ENCODE measurements at places on chromosomes 5 and 9. TPM values are rescaled to one million over a fixed set of nuclear protein-coding genes. Genes with fewer than 3 reads are reported as not detected.

DNA sequence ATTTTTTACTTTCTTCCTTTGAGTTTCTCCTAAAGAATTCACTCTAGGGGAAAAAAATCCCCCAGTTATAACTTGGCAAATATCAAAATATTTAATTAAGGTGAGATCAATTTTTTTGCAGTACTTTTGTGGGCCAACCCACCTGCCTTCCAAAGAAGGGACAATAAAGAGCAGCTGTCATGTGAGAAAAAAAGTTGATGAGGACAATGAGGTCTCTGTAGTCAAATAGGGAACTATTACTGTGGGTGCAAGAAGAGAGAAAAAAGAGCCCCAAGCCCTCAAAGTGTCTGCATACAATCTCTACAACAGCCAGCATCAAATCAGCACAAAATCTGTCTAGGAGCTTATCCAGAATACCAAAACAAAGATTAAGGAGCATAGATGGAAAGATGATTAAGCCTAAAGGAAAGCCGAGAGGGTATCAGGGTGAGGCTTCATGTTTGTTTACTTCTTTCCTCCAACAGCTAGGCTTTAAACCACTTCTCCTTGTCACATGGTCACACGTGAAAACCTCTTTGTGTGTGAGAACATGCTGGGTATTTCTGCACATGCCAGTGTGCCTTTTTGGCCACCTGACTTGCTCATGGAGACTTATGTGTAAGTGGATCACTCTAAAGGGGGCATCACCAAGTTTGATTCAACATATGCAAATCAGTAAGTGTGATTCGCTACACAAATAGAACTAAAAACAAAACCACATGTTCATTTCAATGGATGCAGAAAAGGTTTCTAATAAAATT lies 19.2 kb upstream of the FYB1 start:
- H3K36me3 ChIP-seq, result no peaks in the 10 kb centered on the region
- no peak overlapping the region for H3K4me3 ChIP-seq
- DNase-seq, result no peak
- H3K27ac ChIP-seq, result no peak overlapping the region
- H3K4me1 ChIP-seq, result no peaks in the 10 kb centered on the region

GRCh38 chr9:127869310-127870152 lies 7.9 kb downstream of the AK1 start:
- H3K4me3 ChIP-seq, result no peak overlapping the region
- H3K27ac ChIP-seq, result no peak overlapping the region
- peak; percentile 99 for DNase-seq

GRCh38 chr9:88952086-88952615 lies 39.1 kb upstream of the S1PR3 start:
- no peak overlapping the region for H3K4me3 ChIP-seq
- peaks cover 14% of the 10 kb centered on the region for H3K27me3 ChIP-seq
- no peak overlapping the region for H3K27ac ChIP-seq
- no peaks in the 10 kb centered on the region for H3K36me3 ChIP-seq
- peaks cover 36% of the 10 kb centered on the region for H3K4me1 ChIP-seq
- DNase-seq, result no peak

GRCh38 chr9:75889977-75890471 lies 449 bp upstream of the PCSK5 start:
- H3K27me3 ChIP-seq, result peaks cover 29% of the 10 kb centered on the region
- DNase-seq, result peak; percentile 85
- H3K36me3 ChIP-seq, result no peaks in the 10 kb centered on the region
- peak overlapping the region; percentile 77 for H3K4me3 ChIP-seq
- H3K27ac ChIP-seq, result peak overlapping the region; percentile 65

GRCh38 chr5:150137168-150137957 lies 18.3 kb downstream of the PDGFRB start:
- no peaks in the 10 kb centered on the region for H3K27me3 ChIP-seq
- H3K36me3 ChIP-seq, result peaks cover 51% of the 10 kb centered on the region
- DNase-seq, result peak; percentile 88
- peaks cover 74% of the 10 kb centered on the region for H3K4me1 ChIP-seq

DNA sequence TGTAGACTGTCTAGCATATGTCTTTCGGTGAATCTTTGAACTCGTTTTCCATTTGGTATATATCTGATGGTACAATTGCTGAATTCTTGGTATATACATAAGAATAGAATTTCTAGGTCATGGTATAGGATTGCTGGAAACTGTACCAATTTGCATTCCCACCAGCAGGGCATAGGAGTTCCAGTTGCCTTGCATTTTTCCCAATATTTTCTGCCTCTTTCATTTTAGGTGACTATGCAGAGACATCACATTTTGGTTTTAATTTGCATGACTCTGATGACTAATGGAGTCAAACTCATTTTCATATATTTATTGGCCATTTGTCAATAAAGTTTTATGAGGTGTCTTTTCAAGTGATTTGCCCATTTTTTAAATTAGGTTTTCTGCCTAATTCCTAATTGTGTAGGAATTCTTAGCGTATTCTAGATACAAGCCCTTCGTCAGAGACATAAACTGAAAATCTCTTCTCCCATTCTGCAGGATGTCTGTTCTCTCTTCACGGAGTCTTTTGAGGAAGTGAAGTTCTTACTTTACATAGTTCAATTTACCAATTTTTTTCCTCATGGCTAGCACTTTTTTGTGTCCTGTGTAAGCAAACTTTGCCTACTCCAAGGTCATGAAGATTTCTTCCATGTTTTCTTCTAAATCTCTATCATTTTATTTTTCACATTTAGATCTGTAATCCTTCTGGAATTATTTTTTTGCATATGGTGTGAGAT lies 28.9 kb upstream of the PDCD1LG2 start:
- H3K4me3 ChIP-seq, result no peak overlapping the region
- DNase-seq, result no peak
- H3K27me3 ChIP-seq, result no peaks in the 10 kb centered on the region
- H3K27ac ChIP-seq, result no peak overlapping the region

- H3K27ac ChIP-seq, result no peak overlapping the region
- peaks cover 19% of the 10 kb centered on the region for H3K27me3 ChIP-seq
- H3K4me3 ChIP-seq, result no peak overlapping the region
- no peaks in the 10 kb centered on the region for H3K36me3 ChIP-seq
- H3K4me1 ChIP-seq, result no peaks in the 10 kb centered on the region
Measured at GRCh38 chr5:158308429-158309025, 449.6 kb upstream of the CLINT1 start.

DNA sequence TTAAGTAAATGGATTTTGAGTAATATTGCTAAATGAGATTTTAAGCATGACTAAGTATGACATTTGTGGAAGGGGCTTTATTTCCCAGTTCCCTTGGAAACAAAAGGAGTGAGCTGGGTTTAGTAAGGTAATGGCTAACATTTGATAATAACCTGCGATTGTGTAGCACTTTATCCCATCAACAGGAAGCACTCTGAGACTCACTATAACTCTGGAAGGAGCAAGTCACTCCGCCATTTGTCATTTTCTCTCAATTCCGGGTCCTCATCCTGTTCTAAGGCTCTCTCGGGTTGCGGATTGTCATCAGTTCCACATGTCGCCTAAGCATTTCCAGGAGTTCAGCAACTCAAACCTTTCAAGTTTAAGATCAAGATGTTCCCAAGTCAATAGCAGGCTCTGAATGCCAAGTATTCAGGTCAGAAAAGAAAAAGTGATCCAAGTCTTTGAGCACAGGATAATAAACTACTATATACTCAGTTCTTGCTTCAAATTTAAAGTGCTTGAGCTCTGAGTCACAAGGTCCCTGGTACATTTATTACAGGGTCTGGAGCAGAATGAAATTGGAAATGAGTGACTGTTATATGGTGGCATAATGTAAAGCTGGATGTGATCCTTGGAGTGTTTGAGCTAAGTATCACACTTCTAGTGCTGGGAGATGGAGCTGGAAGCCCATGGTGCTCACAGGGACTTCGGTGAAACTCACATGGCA lies 39.3 kb downstream of the CAPSL start:
- H3K36me3 ChIP-seq, result no peaks in the 10 kb centered on the region
- no peak for DNase-seq
- peaks cover 3% of the 10 kb centered on the region for H3K4me1 ChIP-seq
- no peak overlapping the region for H3K4me3 ChIP-seq

DNA sequence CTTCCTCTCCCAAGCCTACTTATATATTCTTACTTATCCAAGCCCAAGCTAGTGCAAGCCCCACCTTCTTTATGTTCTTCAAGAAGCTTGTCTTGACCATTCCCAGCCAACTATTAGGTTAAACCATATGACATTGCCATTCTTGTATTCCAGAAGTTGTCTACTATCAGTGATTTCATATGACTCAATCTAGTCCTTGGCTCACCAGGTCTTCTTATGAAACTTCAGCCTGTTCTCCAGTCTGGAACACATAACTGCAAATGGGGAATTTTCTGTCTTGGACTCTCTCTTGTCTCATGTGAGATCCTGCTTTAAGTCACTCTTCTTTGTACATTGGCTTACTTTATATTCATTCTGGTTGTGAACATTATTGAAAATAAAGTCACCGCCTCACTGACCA lies 130.7 kb downstream of the TTLL11 start:
- no peaks in the 10 kb centered on the region for H3K27me3 ChIP-seq
- H3K4me3 ChIP-seq, result no peak overlapping the region
- no peak for DNase-seq
- no peaks in the 10 kb centered on the region for H3K36me3 ChIP-seq

GRCh38 chr5:11719888-11720481 lies 184.3 kb downstream of the CTNND2 start:
- no peak overlapping the region for H3K4me3 ChIP-seq
- H3K27me3 ChIP-seq, result no peaks in the 10 kb centered on the region
- H3K27ac ChIP-seq, result no peak overlapping the region
- no peaks in the 10 kb centered on the region for H3K4me1 ChIP-seq
- DNase-seq, result no peak

- peak overlapping the region; percentile 96 for H3K27ac ChIP-seq
- DNase-seq, result peak; percentile 43
- H3K27me3 ChIP-seq, result no peaks in the 10 kb centered on the region
- peak overlapping the region; percentile 33 for H3K4me3 ChIP-seq
Measured at GRCh38 chr5:92552206-92553160, 1028.5 kb downstream of the NR2F1-AS1 start.

DNA sequence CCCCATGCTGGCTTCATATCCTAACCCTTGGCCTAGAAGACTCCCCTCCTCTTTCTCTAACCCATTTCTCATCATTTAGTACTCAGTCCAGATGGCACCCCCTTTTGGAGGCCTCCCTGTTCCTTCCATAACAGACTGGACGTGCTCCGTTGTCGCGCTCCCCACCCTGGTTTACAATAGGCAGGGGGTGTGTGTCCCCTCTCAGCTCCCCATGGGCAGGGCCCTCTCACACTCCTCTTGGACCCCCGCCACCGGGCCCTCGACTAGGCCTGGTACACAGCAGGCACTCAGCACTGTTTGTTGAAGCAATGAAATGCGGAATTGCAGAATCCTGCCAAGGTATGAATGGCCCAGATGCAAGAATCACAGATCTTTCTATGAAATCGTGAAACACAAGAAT lies 227.4 kb downstream of the FSTL4 start:
- H3K4me1 ChIP-seq, result no peaks in the 10 kb centered on the region
- H3K27ac ChIP-seq, result no peak overlapping the region
- H3K27me3 ChIP-seq, result no peaks in the 10 kb centered on the region
- DNase-seq, result no peak
- H3K36me3 ChIP-seq, result no peaks in the 10 kb centered on the region
- no peak overlapping the region for H3K4me3 ChIP-seq

GRCh38 chr5:28254846-28255245 lies 1216.5 kb upstream of the CDH9 start:
- H3K27ac ChIP-seq, result no peak overlapping the region
- H3K36me3 ChIP-seq, result no peaks in the 10 kb centered on the region
- no peak overlapping the region for H3K4me3 ChIP-seq
- peak; percentile 37 for DNase-seq
- H3K27me3 ChIP-seq, result no peaks in the 10 kb centered on the region
- no peaks in the 10 kb centered on the region for H3K4me1 ChIP-seq

DNA sequence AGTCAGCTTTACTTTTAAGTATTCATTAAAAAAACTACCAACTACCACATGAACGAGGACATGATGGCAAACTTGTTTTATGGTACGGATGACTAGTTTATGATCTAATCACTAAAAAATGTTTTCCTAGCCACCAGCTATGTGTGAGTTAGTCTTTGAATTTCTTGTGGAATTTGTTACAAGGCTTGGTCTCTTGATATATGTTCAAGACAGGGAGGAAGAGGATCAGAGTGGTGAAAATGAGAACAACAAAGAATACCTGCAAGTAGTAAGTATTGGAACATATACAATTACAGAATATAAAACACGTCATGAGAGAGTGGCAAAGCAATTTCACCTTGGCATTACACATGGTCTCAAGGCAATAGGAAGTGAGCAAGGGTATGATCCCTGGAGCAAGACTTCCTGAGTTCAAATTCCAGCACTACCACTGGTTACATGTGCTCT lies 548.6 kb upstream of the TLE4 start:
- no peaks in the 10 kb centered on the region for H3K36me3 ChIP-seq
- DNase-seq, result peak; percentile 91
- H3K27me3 ChIP-seq, result no peaks in the 10 kb centered on the region
- H3K4me3 ChIP-seq, result no peak overlapping the region

GRCh38 chr5:69029292-69029691 lies 64.5 kb upstream of the SLC30A5 start:
- peaks cover 26% of the 10 kb centered on the region for H3K27me3 ChIP-seq
- H3K27ac ChIP-seq, result no peak overlapping the region
- H3K4me3 ChIP-seq, result no peak overlapping the region
- no peaks in the 10 kb centered on the region for H3K36me3 ChIP-seq

- no peak overlapping the region for H3K4me3 ChIP-seq
- DNase-seq, result no peak
- peaks cover 6% of the 10 kb centered on the region for H3K36me3 ChIP-seq
- H3K4me1 ChIP-seq, result peaks cover 81% of the 10 kb centered on the region
Measured at GRCh38 chr9:71681708-71682272, 86.5 kb downstream of the CEMIP2 start.

GRCh38 chr9:121331549-121331948 lies 38.5 kb downstream of the STOM start:
- H3K36me3 ChIP-seq, result peaks cover 78% of the 10 kb centered on the region
- no peaks in the 10 kb centered on the region for H3K27me3 ChIP-seq
- H3K27ac ChIP-seq, result peak overlapping the region; percentile 71
- no peak for DNase-seq
- no peak overlapping the region for H3K4me3 ChIP-seq

- no peaks in the 10 kb centered on the region for H3K4me1 ChIP-seq
- H3K4me3 ChIP-seq, result no peak overlapping the region
- H3K27me3 ChIP-seq, result no peaks in the 10 kb centered on the region
- no peak for DNase-seq
- no peaks in the 10 kb centered on the region for H3K36me3 ChIP-seq
Measured at GRCh38 chr9:71308454-71308853, 187.0 kb upstream of the TRPM3 start.

DNA sequence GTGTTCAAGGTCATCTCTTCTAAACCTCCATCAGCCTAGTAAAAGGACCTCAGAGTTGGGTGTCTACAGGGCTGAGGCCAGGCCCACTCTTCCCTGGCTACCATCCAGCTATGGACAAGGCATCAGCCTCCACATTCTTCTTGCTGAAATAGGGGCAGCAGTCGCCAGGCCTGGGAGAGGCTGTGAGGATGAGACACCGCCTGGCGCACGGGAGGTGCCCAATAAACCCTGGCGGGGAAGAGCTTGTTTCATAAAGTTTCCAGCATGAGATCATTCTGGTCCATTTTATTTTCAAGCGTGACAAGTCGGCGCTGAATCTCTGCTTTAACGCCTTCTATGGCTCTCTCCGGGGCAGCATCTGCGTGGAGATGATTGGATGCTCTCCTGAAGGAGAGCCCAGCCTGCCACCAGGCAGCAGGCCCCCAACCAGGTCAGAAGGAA lies 153.4 kb downstream of the OLFM1 start:
- DNase-seq, result peak; percentile 78
- H3K36me3 ChIP-seq, result no peaks in the 10 kb centered on the region
- H3K4me1 ChIP-seq, result no peaks in the 10 kb centered on the region
- H3K27me3 ChIP-seq, result no peaks in the 10 kb centered on the region

GRCh38 chr5:111215971-111216370 lies 8.2 kb upstream of the CAMK4 start:
- no peak overlapping the region for H3K4me3 ChIP-seq
- no peaks in the 10 kb centered on the region for H3K36me3 ChIP-seq
- H3K4me1 ChIP-seq, result no peaks in the 10 kb centered on the region
- no peaks in the 10 kb centered on the region for H3K27me3 ChIP-seq
- DNase-seq, result no peak

The GPX8 gene
- total RNA-seq, result 158 TPM

The PCDHA11 gene
- total RNA-seq, result 0.36 TPM

The LCN1 gene
- not detected for total RNA-seq

The MCIDAS gene
- 0.29 TPM for total RNA-seq
